ENCODE measurements at places on chromosomes 3 and 15.

DNA sequence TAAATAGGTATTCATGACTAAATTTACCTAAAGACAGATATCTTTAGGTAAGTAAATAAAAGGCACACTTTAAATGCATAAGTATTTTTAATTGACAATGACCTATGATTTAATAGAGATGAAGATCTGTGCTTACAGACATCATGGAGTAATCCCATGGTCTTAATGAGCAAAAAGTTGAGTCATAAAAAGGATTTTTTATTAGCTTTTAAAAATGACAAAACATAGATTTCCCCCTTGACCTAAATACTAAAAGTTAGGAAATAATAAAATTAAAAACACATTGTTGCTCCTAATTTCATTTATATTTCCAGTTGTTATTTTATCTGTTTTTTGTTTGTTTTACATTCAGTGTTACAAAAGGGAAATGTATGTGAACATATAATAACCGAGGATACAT is 1005.7 kb downstream of the ROBO1 start:
- no peak for DNase-seq

- DNase-seq = no peak
Observed at GRCh38 chr3:194225988-194226663, 90.2 kb downstream of the HES1 start.

GRCh38 chr3:34360713-34361112 is 562.3 kb downstream of the PDCD6IP start:
- no peak for DNase-seq

DNA sequence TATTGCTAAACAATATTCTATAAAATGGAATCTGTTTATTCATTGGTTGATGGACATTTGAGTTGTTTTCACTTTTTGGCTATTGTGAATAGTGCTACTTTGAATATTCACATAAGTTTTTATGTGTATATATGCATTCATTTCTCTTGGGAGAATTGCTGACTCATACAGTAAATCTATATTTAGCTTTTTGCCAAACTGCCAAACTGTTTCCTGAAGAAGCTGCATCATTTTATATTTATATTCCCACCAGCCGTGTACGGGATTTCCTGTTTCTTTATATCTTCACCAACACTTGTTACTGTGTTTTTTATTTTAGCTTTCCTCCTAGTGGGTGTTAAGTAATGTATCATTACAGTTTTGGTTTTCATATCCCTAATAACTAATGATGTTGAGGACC is 12.5 kb upstream of the TCAIM start:
- DNase-seq = no peak

DNA sequence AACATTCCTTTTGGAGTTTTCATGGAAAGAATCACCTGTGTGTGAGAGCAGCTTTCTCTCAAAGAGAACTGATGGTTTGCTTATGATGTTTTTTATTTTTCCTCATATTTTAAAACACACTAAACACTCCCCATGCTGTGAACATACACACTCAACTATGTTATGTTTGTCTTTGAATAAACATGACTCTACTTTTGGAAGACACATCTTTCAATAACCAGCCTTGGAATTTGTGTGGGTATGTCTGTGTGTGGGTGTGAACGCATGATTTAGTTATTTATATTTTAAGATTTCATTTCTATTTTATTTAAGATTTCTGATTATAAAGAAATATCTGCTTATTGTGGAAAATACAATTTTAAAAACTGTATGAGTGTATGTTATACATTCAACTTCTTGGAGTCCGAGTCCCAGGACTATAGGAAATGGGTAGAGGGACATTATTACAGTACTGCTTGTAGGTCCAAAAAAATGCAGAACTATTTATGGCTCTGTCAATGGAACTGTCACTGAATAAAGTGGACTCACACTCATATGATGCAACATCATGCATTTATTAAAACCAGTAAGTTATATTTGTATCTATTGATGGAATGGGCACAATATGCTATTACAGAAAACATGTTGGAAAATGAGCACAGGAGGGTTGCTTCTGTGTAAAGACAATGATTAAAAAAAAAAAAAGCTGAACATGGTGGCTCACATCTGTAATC is 43.5 kb downstream of the PDZRN3 start:
- DNase-seq = no peak

Data from T-helper 22 cell (primary cell).